ENCODE measurements at places on chromosomes 12 and 14. TPM values are rescaled to one million over a fixed set of nuclear protein-coding genes. Genes with fewer than 3 reads are reported as not detected.

Gene TAS2R9
- total RNA-seq = not detected

DNA sequence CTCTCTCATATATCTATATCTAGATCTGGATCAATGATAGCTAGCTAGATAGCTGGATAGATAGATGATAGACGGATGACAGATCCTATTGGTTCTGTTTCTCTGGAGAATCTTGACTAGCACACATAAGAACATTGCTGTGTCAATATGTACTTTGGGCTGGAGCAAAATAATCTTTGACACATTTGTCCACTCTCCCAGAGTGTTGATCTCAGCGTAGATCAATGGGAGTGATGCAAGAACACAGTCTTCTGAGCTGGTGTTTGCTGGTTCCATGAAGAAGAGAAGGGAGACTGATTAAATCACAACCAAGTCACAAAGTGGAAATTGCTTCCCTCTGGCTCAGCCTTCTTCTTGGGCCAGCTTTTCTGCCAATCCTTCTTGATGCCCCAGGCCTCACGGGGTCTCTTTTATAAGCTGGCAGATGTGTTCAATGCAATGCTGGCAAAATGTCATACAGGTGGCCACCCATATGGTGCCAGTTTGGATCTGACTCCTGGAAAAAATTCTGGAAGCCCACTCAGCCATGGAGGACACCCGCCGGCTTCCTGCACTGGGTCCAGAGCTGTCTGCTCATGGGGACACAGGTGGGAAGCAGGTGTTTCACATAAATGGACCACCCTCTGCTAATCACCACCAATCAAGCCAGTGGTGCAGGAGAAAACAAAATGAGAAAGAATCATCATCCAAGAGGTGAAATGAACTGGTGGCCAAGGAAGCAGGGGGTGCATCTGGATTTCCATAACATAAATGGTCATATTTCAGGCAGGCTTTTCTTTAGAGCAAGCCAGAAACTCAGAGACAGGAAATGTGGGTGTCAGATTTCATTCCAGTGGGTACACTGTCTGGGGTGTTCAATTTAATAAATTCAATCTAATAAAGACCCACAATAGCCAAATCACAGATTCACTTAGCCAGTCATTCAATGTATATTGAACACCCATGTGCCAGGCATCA lies 310.3 kb downstream of the DPF3 start:
- H3K27me3 ChIP-seq = peaks cover 72% of the 10 kb centered on the region
- no peak overlapping the region for H3K4me3 ChIP-seq
- DNase-seq = no peak
- peaks cover 15% of the 10 kb centered on the region for H3K4me1 ChIP-seq

GRCh38 chr14:95220663-95221231 lies 63.4 kb upstream of the DICER1 start:
- no peaks in the 10 kb centered on the region for H3K27me3 ChIP-seq
- no peak overlapping the region for H3K4me3 ChIP-seq
- H3K27ac ChIP-seq = no peak overlapping the region
- no peaks in the 10 kb centered on the region for H3K36me3 ChIP-seq
- H3K4me1 ChIP-seq = no peaks in the 10 kb centered on the region
- DNase-seq = no peak

Gene PRPH
- not detected for total RNA-seq

DNA sequence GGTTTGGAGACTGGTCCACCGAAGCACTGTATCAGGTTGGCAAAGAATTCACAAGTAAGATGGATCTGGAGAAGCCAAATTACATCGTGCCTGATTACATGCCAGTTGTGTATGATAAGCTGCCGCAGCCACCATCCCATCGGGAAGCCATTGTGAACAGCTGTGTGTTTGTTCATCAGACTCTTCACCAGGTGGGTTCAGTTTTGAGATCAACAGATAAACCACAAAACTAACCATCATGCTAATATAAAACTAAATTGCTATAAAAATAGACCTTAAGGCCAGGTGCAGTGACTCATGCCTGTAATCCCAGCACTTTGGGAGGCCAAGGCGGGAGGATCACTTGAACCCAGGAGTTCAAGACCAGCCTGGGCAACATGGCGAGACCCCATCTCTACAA lies 58.9 kb downstream of the HSP90AA1 start:
- DNase-seq = no peak
- H3K4me3 ChIP-seq = no peak overlapping the region
- no peak overlapping the region for H3K27ac ChIP-seq
- H3K4me1 ChIP-seq = peaks cover 2% of the 10 kb centered on the region
- peaks cover 33% of the 10 kb centered on the region for H3K36me3 ChIP-seq
- no peaks in the 10 kb centered on the region for H3K27me3 ChIP-seq

Gene ZNF84
- 16.8 TPM for total RNA-seq

Gene KLRF2
- not detected for total RNA-seq

All from natural killer cell treated with Interleukin-12 subunit alpha and Interleukin-12 subunit beta and Interleukin-15 and Interleukin-18, amount 100 ng/mL, for 72 hours (primary cell).